ENCODE measurements at places on chromosomes 11 and 22.

DNA sequence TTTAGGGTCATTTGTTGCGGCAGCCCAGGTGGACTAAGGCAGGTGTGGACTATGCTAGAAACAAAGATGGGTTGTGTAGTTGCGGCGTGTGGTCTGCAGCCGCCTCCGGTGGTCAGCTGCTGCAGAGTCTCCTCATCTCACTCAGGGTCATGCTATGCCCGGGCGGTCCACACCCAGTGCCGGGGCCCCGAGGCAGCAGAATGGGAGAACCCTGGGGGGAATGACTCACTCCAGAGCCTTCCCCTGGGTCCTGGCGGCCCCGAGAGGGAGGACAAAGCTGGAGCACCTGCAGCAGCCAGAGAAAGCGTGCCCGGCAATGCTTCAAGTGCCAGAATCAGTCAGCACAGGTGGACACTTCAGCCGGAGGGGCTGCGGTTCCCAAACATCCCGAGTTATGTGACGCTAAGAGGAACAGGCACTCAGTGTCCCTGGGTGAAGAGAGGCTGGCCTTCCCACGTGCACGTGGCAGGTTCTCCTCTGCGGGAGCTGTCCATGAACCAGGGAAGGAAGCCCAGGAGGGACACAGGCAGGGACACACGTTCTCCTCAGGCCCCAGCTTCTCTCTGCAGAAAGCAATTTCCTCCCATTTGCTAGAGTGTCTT is 289.6 kb upstream of the B3GAT1 start:
- no peak for DNase-seq

GRCh38 chr11:122597511-122597910 is 58.0 kb upstream of the UBASH3B start:
- DNase-seq, result no peak

DNA sequence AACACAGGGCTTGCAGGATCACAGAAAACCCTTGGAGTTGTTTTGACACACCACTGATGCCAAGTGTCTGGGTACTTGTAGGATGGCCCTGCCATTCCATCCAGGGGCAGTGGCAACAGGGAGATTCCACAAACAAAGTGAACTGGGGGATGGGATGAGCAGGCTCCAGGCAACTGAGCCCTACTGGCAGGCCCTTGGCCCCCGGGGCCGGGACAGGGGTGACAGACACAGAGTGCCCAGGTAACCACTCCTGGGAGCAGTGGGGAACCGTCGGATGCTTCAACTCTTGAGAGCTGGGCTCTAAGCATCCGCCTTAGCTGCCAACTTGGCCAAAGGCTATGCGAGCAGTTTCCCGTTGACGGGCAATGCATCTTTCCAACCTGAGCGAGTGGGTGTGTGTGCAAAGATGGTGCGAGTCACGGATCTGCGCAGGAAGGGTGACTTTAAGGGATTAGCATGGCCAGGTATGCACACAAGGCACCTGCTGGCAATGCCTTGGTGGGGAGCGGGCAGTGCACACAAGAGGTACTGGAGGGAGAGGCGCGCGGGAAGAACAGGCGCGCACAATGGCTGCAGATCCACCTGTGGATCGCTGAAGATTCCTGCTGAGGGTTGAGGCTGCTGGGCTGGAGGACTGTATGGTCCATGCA is 83.1 kb upstream of the PRODH start:
- no peak for DNase-seq

GRCh38 chr11:105049481-105049880 is 4.3 kb upstream of the CARD16 start:
- DNase-seq, result no peak

GRCh38 chr11:646214-646613 is 9.1 kb downstream of the DRD4 start:
- DNase-seq, result no peak

- no peak for DNase-seq
These were observed 262.9 kb downstream of the MN1 start for GRCh38 chr22:27538666-27539065.

DNA sequence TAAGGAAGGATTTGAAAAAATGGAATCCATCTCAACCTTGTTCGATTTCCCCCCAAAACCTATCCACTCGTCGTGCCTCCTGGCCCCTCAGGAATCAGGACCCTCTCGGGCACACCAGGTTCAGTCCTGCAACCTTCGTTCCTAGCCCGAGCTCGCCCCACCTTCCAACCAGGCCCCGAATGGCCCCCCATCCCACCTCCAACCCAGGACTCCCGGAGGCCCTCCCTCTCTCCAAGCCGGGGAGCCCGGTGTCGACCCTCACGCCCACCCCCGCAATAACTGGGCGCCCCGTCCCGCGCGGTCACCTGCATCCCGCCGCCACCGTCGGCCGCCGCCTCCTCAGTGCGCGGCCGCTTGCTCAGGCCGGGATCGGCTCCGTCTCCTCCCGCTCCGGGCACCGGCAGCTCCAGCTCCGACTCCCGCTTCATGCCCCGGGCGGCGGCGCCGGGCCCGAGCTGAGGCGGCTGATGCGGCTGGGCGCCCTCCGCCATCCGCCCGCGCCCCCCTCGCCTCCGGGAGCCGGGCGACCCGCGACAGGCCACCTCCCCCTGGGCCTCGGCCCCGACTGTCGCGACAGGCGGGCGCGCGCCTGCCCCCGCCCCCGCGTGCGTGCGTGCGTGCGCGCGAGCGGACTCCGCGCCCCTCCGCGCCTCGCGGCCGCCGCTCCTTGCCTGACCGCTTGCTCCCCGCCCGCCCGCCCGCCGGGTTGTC is 534 bp downstream of the RBFOX2 start:
- no peak for DNase-seq

DNA sequence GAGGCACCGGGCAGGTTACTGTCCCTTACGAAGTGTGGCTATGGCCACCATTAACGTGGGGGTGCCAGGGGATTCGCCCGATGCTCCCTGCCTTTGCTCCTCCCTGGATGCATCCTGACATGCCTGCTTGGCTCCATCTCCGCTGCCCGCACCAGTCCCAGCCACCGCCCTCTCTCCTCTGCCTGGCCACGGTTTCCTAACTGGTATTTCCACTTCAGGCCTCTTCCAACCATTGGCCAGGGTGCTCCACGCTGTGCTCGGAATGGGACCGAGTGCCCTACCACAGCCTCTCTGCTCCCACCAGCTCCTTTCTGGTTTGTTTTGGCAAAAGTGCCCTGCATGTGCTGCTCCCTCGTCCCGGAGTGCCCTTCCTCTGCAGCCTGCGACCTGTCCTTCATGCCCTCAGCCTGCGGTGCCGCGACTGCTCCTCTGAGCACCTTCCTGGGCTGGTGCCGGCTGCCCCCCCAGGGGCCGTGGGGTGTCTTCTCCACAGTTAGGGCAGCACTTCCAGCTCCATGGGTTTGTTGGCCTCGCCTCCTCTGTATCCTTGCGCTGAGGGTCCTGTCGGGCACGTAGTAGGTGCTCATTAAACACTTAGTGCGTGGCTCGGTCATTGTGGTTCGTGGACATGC is 12.6 kb upstream of the GRAMD4 start:
- no peak for DNase-seq

GRCh38 chr11:100631316-100631715 is 55.8 kb upstream of the ARHGAP42 start:
- no peak for DNase-seq

DNA sequence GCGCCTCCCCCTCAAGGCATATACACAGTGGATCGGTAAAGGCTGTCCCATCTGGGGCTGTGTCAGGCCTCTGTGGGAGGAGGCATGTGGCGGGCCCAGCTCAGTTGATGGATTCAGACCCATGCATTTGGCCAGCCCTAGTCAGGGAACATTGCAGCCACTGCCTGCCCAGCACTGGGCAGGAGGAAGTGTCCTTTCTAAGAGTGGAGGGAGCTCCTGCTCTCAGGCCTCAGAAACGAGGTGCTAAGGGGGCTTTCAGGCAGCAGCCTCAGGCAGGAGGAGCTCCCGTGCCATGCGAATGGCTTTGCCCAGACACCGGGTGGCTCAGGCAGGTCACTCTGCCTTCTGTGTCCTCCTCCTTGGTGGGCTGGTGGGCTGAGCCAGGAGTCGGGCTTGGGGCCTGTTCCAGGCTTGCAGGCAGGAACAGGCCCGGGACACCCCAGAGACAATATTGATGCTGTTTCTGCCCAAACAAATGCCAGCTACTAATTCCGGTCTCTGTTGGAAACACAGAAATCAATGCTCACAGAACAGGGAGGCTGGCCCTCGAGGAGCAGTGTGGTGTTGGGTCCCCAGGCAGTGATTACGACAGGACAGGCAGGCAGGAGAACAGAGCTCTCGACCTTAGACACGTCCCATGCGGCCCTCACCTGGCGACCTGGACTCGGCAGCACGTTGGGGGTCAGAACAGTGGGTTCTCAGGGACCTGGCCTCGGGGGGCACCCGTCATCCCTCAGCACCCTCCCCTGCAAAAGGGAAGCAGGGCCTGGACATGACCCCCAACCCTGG is 42.3 kb upstream of the CCDC188 start:
- no peak for DNase-seq

GRCh38 chr22:37331034-37331428 is 48.7 kb downstream of the CYTH4 start:
- no peak for DNase-seq

DNA sequence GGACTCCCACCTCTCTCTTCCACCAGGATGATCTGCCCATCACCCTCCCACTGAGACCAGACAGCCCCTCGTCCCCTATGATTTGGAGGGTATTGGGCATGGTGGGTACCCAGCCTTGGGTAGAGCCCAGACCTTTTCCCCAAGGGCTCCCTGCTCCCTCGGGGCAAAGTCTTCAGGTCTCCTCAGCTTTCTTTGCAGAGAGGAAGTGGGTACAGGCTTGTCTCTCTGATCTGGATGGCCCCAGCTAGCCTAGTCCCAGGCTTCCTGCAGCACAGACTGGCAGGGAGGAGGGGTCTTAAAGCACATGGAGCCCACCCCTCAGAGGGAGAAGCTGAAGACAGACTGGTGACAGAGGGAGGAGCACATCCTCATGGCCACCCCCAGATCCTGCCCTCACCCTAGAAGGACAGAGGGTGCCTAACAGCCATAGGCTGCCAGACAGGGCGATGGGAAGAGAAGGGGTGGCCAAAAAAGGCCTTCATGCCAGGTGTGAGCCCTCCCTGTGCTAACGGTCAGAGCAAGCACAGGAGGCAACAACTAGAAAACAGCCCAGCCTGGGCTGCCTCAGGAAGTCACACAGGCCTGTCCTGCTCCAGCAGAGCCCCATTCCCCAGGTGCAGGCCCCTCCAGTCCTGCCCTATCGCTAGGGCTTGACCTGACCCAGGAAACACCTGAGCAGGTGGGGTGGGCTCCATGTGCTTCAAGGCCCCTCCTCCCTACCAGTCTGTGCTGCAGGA is 30.4 kb downstream of the SLC22A12 start:
- no peak for DNase-seq

DNA sequence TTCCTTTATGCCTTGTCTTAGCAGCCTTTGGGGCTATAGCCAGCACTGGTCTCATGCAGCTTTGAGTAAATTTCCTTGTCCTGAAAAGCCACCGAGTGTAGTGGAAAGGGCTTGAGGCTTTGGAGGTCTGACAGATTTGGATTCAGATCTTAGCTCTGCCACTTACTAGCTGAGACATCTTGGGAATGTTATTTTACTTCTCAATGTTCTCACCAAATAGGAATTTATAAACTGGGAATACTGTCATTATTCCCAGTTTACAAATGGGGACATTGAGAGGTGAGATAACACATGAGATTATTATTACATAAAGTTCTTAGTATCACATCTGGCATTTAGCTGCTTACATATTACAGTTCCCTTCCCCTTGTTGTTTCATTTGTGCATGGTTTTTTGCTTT is 95.5 kb downstream of the COMMD9 start:
- DNase-seq, result no peak

GRCh38 chr11:126627421-126627820 is 271.9 kb downstream of the ST3GAL4 start:
- no peak for DNase-seq

GRCh38 chr11:69659591-69659990 is 15.6 kb downstream of the LTO1 start:
- DNase-seq, result no peak

DNA sequence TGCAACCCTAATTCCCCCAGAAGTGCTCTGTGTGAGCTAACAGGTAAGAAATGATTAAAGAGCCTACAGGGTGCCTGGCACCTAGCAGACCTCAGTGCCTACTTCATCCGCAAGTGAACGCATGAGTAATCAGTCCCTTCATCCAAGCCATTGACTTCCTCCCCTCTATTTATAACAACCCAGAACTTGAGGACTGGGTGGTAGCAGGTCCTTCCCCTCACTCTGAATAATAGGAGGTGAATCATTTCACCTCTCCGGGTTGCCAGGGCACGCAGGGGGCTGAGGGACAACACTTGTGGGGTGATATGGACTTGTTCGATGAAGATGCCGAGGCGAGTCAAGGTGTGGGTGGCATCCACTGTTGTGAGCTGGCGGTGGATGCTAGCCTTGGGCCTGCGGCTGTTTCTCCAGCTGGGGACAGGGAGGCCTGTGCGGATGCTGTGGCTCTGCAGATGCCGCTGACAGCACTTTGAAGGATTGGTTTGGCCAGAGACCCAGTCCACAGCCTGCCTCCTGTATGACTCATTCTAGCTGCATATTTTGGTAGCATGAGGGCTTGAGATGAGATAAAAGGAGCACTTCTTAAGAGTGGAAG is 11.7 kb upstream of the SORL1-AS1 start:
- DNase-seq, result peak; percentile 52

GRCh38 chr11:16111690-16112089 is 244.7 kb downstream of the SOX6 start:
- no peak for DNase-seq

DNA sequence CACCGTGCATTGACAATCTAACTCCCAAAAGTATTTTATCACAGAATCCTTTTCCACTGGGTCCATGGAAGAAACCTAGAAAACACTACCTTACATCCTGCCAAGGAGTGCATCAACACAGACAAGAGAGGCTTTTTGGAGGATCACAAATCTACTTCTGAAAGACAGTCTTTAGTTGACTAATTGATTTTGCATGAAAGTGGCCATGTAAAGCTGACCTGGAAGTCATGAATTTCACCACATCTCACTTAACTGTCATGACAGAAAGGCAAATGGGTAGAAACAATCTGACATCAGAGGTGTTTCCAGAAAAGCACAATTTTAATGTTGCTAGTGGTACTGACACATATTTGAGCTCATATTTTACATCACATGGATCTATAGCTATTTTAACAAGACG is 101.6 kb downstream of the FAM76B start:
- DNase-seq, result no peak

- DNase-seq, result peak; percentile 73
These were observed 33.0 kb upstream of the P2RY2 start for GRCh38 chr11:73184953-73185671.

DNA sequence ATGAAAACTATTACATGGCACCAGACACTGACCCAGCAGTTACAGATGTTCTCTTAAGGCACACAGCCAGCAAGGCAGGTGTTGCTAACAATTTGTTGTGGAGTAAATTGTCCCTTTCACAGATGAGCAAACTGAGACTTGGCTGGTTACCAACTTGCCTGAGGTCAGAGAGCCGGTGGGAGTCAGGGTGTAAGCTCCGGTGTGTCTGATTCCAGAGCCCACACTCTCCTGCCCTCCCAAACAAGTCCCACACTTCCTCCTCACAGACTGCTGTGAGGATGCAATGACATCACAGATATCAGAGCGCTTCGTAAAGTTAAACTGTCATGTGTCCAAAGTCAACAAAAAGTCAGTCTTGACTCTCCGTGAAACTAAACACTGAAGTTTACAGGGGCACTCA is 12.5 kb downstream of the GDPD5 start:
- DNase-seq, result no peak

GRCh38 chr22:50530877-50531545 is 1.2 kb upstream of the TYMP start:
- DNase-seq, result peak; percentile 14

All from T1000 (cell line).